ENCODE measurements at places on chromosomes 12 and 14. TPM values are rescaled to one million over a fixed set of nuclear protein-coding genes. Genes with fewer than 3 reads are reported as not detected.

- DNase-seq, result no peak
Observed at GRCh38 chr12:32261638-32262037, 137.7 kb upstream of the FGD4 start.

DNA sequence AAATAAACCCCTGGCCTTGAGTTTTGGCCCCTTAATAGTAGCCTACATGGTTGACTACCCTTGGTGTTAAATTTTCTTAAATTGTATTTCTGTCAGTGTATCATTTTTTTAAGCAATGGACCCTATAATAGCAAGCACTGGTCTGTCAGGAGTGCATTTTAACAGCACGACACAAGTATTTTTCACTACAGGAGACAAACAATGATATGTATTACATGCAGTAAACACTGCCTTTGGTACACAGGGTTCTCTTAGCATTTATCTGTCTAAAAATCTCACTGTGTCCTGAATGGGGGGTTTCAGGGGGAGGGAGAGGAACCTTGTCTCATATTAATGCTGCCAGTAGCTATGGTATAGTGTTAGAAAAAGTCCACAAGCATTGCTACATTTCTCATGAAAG lies 18.4 kb downstream of the LMO3 start:
- no peak for DNase-seq

The RAD9B gene
- 1.2 TPM for total RNA-seq

- DNase-seq, result no peak
Observed at GRCh38 chr12:116524964-116525379, 34.2 kb upstream of the MAP1LC3B2 start.

The SSPN gene
- 1.7 TPM for total RNA-seq

GRCh38 chr12:14278294-14278953 lies 87.1 kb upstream of the ATF7IP start:
- no peak for DNase-seq

All from kidney epithelial cell (primary cell).